ENCODE measurements at places on chromosomes 2 and 18.

DNA sequence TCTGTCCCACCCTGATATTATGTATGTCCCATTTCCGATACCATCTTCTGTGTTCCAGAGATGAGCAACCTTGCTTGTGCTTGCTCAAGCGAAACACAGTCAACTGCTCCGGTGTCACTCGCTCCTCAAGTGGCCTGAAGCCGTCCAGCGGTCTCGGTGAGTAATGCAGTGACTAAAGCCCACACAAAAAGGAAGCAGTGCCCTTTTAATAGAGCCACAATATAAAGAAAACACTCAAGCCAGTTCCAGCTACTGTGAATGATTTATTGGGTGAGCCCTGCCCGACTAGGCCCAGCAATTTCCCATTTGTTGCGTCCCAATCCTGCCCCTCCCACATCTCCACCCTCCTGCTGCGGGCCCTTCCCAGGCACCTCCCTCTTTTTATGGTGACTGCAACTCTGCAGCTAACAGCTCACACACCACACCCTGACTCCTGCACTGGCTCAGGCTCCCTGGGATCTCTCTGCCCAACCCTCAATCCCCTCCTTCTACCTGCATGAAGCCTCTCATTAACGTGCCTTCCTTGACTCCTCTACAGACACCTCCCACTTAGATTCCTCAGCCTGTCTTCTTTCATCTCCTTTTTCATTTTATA is 44.2 kb upstream of the DSC1 start:
- peak; percentile 94 for DNase-seq

GRCh38 chr2:176626796-176627195 is 357.6 kb downstream of the MTX2 start:
- DNase-seq, result no peak

DNA sequence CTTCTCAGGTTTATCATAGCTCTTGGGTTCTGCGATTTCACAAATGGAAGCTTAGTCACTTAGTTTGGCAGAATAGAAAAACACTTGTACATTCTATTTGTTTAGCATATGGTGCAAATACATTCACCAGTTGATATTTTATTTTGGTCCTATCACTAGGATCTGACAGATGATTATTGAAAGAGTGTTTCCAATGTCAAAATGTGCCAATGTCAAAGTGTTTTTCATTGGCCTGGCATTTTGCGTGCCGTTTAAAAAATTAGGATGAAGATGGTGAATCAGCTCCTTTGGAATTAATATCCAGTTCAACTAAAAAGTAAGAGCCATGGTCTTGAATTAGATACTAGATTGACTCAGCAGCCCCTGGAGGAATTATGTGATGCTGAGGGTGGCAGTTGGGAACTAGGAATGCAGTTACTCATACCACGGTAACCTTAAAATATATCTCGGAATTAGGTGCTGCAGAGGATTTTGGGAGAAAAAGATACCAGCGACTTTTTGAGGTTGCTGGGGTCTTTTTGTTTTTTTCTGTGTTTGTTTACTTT is 87.0 kb downstream of the SPHKAP start:
- no peak for DNase-seq

GRCh38 chr2:198622986-198623730 is 818.8 kb downstream of the PLCL1 start:
- no peak for DNase-seq

Measured in inflammatory macrophage treated with lipopolysaccharide for 4 hours (primary cell).